ENCODE measurements at places on chromosomes 3 and 15.
A peak's percentile ranks its signal among the peaks of the same experiment; 100 is the strongest.

DNA sequence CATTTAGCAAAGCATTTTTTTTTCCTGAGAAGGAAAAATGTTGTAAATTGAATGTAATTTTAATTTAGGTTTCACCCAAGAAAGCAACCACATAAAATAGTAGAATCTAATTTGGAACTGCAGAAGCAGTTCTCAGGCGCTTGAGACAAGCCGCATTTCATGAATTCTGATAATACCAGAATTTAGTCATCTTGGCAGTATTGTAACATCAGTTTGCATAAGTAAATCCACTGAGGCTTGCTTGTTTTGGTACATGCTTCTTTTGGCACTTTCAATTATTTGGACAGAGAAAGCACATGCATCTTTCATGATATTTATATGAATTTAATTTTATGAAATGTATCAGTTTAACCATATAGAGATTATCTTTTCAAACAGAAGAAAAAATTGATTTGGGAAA lies 389.7 kb upstream of the ROBO1 start:
- DNase-seq: no peak

GRCh38 chr3:23885210-23885609 lies 31.6 kb downstream of the NKIRAS1 start:
- DNase-seq: no peak

- no peak for DNase-seq
Measured at GRCh38 chr3:171615686-171616085, 155.5 kb upstream of the TNIK start.

DNA sequence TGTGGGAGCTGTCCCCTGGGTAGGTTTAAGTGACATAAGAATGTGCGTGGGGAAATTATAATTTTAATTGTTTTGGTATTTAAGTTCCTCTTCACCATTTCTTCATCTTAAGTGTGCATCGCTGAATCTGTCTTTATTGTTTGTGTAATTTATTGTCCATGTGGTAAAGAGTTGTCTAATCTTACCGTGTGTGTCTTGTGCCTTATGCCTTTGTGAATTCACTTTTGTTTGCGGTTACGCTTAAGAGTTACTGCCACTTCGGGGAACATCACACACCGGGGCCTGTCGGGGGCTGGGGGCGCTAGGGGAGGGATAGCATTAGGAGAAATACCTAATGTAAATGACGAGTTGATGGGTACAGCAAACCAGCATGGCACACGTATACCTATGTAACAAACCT lies 767 bp downstream of the WDR48 start:
- no peak for DNase-seq

DNA sequence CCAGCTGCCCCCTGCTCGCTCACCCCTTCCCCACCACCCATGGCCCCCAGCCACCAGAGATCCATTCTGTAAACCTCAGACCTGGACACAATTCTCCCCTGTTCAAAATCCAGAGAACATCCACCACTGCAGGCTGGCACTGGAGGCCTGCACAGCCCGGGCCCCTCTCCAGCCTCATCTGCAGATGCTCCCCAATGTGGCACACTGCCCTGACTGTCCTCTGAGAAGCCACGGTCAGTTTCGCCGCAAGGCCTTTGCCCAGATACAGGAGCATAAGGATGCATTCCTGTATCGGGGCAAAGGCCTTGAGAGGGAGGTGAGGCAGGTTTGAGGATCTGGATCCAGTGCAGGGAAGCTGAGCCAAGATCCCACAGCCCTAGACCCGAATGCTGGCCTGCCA lies 175.4 kb upstream of the LINGO1 start:
- DNase-seq: no peak

DNA sequence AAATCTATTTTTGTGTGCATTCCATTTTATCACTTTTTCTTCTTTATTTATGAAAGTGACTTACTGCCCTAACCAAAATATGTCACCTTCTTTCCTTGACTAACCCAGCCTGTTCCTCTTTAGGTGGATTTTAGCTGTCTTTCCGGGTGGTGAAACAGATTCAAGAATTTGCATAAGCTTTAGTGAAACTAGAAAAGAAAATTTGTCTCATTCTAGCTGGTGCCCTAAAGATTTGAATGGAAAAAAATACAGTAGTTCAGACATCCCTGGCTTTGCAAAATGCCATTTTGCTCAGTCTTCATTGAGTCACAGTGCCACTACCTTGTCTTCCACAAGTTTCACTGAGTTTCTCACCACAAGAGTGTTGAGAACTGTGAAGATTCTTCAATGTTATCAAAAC lies 28.2 kb upstream of the CCDC50 start:
- DNase-seq: no peak

GRCh38 chr3:123778991-123779622 lies 105.0 kb downstream of the MYLK start:
- no peak for DNase-seq

DNA sequence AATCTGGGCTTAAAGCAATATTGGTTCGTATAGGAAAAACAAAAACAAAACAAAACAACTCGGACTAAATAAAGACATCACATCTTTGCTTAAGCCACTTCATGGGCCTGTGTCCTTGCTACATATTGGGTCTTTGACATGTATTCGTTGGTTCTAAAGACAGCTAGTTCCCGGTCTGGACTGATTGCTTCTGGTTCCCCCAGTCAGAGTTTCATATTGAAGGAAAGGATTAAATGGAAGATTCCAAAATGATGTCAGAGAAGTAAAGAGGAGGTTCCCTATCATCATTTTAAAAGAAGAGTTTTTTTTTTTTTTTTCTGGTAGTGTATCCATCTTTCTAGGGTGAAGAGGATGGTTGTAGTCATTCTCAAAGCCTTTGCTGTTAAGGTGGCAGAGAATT lies 2.3 kb downstream of the OXSR1 start:
- DNase-seq: peak; percentile 16

DNA sequence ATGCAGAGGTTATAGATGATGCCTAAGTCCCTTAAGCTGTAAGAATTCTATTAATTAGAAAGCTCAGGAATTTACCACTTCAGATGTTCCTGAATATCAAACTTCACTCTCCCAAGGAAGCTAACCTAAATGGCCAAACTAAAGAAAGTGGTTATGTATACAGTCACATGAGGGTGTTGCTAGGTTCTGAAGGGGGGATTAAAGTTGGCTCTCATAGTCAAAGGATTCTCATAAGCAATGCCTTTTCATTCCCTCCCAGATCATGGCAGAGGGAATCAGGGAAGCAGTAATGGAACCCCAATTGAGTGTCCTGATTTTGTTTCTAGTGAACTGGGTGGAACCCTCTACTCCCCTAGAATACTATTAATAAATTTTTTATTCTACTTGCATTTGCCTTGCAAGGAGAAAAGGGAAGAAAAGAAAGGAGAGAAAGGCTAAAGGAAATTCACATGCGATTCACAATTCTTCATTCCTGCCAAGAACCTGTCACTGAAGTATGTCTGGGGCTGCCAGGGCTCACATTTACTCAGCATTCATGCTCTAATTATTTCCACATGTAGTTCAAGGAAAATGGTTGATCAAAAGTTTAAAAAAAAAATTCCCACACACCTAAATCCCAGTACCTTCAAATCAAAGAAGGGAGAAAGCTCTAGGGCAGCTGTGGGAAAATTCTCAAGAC lies 25.1 kb downstream of the FSTL1 start:
- peak; percentile 85 for DNase-seq

DNA sequence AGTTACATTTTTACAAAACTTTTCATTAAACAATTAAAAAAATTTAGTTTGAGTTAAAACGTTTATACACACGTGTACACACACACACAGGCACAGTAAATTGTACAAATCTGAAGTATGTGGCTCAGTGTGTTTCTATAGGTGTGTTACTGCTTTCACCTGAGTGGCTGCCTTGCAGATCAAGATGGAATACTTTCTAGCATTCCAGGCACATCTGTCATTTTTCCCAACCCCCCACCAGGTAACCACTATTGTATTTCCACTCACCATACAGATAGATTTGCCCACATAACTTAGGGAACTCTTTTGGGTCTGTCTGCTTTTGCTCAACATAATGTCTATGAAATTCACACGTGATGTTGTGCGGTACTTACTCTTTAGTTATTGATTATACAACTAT lies 141.1 kb downstream of the PTPRG start:
- DNase-seq: no peak

GRCh38 chr15:38479756-38480155 lies 25.8 kb downstream of the FAM98B start:
- no peak for DNase-seq

DNA sequence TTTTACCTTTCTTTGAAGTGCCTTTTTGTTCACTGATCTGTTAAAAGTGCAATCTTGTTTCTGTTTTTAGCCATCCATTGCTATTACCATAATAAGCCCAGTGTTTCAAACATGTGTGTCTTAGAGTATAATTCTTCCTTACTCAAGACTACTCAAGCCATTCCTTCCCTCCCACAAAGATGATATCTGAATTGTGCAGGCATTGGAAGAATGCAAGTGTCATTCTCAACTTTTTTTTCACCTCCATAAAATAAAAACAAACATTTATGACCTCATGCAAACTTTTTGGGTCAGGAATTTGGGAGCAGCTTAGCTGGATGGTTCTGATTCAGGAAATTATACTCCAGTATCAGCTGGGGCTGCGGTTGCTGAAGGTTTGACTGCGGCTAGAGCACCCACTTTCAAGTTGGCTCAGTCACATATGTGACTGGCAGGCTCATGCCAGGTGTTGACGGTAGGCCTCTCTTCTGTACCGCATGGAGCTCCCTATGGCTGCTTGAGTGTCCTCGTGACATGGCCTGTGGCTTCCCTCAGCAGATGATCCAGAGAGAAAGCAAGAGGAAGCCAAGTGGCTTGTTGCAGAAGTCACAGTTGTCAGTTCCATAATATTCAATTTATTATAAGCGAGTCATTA lies 490.8 kb downstream of the CNTN4 start:
- DNase-seq: no peak

- DNase-seq: no peak
Measured at GRCh38 chr3:13002398-13003124, 70.7 kb downstream of the IQSEC1 start.

GRCh38 chr15:101244889-101245668 lies 6.8 kb downstream of the CHSY1 start:
- no peak for DNase-seq

GRCh38 chr3:30231277-30232141 lies 374.9 kb upstream of the TGFBR2 start:
- DNase-seq: peak; percentile 64

- no peak for DNase-seq
Measured at GRCh38 chr3:139534992-139535879, 4.3 kb downstream of the RBP1 start.

DNA sequence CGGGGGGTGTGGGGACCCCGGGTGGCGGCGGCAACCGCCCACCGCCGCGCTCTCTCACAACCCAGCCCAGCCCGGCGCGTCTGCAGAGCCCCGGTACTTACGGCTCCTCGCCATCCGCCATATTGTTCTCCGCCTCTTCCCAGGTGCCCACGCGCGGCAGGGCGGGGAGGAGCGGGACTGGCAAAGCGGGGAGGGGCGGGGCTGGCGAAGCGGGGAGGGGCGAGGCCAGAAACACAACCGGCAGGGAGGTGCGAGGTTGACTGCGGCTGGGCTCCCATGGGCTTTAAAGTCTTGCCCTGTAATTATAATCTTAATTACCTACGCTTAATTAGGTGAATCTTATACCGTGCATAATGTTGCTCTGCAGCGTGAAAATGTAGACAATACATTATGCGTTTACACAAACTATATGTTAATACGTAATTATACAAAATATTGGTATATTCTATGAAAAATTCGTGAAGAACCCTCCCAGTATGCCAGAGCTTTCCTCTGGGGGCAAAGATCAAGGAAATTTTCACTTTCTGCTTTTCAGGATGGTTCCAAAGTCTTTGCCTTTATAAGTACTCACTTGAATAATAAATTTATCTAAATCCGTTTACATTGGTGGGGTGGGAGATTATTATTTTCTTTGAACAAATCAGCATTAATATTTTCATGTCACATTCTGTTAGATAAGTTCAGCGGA lies at the start of gene UBA3:
UBA3 (minus strand) TSS at position 133 of the 688 bp plus-strand sequence; CDS start at position 121, 12 bp downstream.
- DNase-seq: peak; percentile 85

DNA sequence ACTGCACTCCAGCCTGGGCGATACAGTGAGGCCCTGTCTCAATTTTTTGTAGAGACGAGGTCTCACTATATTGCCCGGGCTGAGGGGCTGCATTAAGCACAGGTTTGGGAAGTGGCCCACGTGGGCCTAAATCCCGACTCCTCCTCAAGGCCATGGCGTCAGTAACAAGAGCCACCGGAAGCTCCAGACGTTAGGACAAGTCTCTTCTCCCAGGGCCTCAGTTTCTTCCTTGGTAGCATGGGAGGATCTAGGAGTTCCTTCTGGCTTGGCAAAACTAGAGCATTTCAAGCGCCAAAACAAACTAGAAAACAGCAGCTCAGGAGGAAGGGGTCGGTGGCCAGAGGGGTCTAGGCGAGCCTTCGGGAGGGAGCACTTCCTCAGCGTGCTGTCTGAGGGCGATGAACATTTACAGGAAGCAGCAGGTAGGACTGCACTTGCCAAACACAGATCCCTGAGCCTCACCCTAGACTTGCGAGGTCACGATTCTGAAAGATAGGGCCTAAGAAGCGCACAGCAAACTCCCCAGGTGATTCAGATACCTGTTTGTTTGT lies 536 bp downstream of the SNAPC5 start:
- DNase-seq: peak; percentile 18

DNA sequence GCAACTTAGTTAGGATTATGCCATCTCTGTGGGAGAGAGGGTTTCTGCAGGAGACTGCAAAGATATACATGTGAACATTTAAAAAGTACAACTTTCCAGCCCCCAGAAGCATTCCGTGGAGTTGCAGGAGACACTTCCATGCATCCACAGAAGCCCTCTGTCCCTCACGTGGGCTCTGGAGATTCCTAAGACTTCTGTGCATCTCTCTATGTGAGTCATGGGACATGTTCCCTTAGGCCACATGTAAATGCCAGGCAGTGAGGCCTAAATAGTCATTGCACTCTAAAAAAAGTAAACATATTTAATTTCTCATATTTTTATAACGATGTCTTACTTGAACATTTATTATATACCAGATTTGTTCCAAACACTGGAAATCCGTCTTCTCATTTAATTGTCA lies 126.5 kb upstream of the ROPN1 start:
- DNase-seq: peak; percentile 81

- no peak for DNase-seq
Measured at GRCh38 chr3:172643506-172644179, 67.2 kb downstream of the NCEH1 start.

GRCh38 chr15:67906382-67906781 lies 66.5 kb upstream of the RNU6-1 start:
- peak; percentile 31 for DNase-seq

GRCh38 chr15:59191855-59192237 lies 14.8 kb upstream of the LDHAL6B start:
- peak; percentile 95 for DNase-seq

- no peak for DNase-seq
Measured at GRCh38 chr3:111745786-111746185, 113.3 kb upstream of the PHLDB2 start.

DNA sequence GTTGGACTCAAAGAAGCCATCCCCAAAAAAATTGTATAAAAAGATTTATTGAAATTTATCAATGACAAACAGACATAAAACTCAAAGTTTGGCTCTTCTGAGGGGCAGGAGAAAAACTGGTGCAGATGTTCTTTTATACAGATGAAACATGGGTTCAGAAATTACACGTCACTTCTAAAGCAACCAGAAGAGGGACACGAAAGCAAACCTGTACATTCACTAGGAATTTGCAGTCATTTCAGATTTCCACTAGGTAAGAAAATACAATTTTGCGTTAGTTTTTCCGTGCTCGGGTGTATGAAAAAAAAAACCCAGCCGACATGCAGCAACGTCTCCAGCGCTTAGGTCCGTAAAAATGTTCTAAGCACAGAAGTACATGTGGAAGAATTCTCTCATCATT lies 41.8 kb downstream of the ANP32A start:
- DNase-seq: no peak

- peak; percentile 93 for DNase-seq
Measured at GRCh38 chr3:130963878-130964277, 62.7 kb downstream of the ASTE1 start.

GRCh38 chr15:36841193-36841592 lies 259.2 kb downstream of the MEIS2 start:
- DNase-seq: no peak

All from EL (cell line).